ENCODE measurements at places on chromosomes 6 and 20.

DNA sequence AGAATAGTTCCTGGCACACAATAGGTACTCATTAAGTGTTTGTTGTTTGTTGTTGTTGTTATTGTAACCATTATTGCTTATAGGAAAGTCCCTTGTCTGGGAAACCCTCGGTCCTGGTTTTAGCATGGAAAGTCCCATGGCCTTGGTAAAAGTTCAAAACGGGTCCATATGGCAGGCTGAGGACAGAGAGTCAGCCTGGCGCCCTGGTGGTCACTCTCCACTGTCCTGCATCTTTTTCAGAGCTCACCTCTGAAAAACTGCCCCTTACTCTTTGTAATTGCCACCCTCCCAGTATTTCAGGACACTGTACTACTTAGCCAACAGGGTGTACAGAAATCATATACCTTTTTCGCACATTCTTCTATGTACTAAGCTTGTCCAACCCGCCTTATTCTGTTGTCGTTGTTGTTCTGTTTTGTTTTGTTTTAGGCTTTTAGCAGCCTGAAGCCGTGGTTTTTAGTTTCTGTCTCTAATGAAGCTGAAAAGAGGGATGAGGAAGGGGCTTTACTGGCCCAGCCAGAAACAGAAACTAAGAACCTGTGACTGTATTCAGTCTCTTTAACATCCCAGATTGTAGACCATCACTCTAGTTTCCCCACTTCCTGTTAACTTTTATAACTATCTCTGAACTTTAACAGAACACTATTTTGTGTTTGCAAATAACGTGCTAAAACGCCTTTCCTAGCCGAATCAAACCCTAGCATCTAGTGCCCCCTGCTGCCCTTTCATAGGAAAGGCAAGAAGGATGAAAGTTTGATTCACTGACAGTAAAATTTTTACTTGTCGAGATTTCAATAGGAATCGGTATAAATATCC is 7.6 kb upstream of the TMEM14A start:
- peak; percentile 71 for DNase-seq

DNA sequence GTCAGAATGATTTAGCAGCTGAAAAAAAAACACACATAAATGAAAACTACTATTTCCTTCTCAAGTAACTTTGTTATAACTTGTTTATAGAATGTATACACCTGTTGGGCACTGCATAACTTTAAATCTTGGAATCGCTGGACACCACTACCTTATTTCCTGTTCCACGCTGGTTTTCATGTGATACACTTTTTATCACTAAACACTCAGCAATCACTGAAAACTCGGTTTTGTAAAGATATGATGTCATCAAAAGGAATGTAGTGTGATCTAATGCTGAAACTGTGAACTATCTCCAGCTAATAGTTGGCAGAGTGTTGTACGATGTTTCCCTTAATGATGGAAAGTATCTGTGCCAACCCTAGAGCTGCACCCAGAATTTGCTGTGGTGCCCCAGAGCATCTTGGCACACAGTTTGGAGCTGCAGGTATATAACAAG is 127.9 kb downstream of the BACH2 start:
- DNase-seq: no peak

DNA sequence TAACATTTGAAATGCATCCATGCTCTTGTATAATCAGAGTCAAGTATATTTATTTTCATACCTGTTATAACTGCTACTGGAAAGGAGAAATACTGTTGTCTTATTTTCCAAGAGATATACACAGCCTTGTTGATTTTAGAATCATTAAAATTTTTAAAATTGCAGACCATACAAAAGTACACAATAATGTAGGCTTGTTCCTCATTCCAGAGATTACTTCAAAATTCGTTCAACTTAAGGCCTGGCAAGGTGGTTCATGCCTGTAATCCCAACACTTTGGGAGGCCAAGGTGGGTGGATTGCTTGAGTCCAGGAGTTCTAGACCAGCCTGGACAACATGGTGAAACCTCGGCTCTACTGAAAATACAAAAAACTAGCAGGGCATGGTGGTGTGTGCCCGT is 6.1 kb downstream of the RNF114 start:
- no peak for DNase-seq

GRCh38 chr6:43297644-43298564 is at the start of gene SLC22A7:
SLC22A7 (plus strand) TSS chr6:43298260; CDS start chr6:43298359, 99 bp downstream.
- no peak for DNase-seq

- DNase-seq: no peak
Observed at GRCh38 chr6:25942561-25943147, 12.2 kb upstream of the SLC17A2 start.

GRCh38 chr20:23526850-23527249 is 35.9 kb downstream of the CST8 start:
- DNase-seq: no peak

GRCh38 chr6:10237298-10238038 is 177.4 kb downstream of the TFAP2A start:
- no peak for DNase-seq

DNA sequence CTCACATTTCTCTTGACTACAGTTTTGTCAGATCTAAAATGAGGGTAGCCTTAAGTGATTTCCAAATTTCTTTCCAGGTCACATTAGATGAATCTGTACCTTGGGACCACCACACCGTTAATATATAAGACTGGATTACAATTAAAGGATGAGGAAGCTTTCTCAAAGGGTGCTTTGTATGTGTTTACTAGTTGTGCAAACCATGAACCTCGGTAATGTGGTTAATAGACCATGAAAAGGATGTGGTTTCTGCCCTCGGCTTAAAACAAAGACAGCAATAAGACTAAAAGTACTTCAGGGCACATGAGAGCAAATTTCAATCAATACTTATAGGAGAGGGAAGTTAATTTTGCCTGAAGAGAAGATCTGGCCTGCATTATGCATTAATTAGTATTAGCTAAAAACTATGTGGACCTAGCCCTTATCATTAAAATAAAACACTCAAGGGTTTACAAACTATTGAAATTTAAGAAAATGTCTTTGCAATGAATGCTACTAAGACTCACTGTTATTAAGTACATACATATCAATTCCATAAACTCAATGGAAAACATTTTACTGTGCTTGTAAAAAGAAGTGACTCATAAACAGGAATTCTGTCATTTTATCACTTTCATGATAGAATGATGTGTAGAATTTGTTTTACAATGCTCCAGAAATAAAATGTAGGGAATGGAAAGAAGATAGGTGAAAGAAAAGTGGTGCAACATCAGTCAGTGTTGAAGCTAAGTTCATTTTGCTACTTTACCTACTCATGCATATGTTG is 936 bp upstream of the TMX4 start:
- no peak for DNase-seq

GRCh38 chr20:49868964-49869363 is 46.4 kb downstream of the SPATA2 start:
- DNase-seq: no peak

- no peak for DNase-seq
Observed at GRCh38 chr6:115891750-115892149, 168.9 kb downstream of the FRK start.

DNA sequence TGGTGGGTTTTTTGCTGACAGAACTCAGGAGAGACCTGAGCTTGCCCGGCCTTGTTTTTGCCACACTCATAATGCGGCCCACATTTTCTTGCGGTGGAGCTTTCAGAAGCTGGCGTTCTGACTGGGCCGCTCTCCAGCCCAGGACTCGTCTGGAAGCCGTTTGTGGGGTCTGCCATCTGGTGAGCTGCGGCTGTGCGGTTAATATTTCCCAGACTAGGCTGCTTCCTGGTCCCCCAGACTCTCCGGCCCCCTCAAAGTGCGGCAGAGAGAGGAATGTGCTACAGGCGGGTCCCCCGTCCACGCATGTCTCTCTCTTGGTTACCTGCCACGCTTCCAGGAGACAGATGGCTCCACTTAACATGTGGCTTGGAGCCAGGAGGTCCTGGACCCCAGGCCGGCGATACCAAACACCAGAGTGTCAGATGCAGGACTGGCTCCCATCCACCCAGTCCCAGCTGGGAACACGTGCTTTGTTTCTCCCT is 128.9 kb upstream of the PMEPA1 start:
- no peak for DNase-seq

GRCh38 chr20:23508449-23509229 is 17.7 kb downstream of the CST8 start:
- no peak for DNase-seq

GRCh38 chr6:35492258-35492973 is 4.5 kb downstream of the TEAD3 start:
- no peak for DNase-seq

GRCh38 chr20:20872428-20872827 is 160.0 kb upstream of the RALGAPA2 start:
- DNase-seq: no peak

DNA sequence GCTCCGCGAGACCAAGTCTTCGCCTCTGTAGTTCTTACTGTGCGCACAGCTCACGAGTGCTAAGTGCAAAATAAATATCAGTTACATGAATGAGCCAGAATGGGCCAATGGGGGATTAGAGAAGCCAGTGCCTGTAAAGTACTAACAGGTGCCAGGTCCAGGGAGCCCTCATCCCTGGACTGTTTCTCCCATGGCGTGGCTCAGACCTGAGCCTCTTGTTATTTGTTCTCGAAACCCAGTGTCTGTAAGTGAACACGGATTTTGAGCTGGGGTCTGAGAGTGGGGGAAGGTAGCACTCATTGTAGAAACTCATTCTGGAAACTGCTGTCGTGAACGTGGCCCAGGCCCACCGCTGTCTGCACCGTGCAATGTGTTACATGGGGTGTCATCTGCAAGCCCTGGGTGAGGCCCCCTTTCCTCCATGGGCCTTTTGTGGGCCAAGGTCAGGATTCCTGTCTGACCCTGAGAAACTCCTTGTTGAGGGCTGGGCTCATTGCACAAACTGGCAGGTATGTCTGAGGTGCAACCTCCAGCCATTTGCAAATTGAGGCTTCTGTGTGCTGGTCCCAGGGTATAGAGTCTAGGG is 154.7 kb downstream of the SYCP2 start:
- no peak for DNase-seq

- no peak for DNase-seq
Observed at GRCh38 chr6:92496527-92496926, 922.8 kb downstream of the EPHA7 start.

DNA sequence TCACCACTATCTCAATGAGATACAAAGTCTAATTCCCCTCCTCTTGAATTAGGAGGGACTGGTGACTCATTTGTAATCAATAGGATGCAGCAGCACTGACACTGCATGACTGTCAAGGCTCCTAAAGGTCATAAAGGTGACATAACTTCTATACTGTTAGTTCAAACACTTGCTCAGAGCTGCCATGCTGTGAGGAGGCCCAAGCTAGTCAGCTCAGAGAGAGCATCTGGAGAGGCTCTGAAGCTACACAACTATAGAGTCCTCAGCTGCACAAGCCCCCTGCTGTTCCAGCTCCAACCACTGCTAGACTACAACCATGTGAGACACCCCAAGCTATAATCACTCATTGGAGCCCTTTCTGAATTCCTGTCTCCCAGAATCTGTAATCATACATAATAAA is 17.0 kb upstream of the HEY2 start:
- DNase-seq: no peak

DNA sequence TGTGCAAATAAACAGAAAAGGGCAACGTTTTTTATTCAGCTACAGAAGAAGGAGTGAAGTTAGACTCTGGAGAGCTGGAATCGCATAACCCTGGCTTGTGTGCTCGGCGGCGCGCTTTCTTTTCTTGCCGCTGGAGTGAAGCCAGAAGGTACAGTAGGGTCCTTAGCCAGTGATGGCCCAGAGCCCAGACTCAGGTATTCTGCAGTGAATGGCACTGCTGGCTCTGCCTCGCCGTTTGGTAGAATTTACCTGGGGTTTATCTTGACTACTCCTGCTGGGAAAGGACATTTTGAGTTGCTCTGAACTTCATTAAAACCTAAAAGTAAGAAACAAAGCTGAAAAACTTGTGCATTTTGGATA is 56.9 kb upstream of the TIAM2 start:
- DNase-seq: no peak

DNA sequence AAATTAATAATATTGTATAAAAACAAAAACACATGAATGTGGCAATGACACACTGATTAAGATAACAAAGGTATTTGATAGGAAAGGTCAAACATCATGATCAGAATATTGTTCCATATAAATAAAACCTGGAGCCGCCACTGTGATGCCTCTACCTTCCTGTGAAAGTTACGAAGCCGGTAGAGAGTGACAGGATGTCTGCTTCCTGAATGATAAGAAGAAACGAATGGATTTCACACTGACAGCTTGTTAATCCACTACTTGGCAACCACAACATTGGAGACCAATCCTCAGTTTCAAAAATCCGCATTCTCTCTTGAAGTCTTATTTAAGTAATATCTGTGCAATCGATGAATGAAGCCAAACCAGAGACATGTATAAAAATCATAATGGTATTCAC is 315.1 kb downstream of the HDGFL1 start:
- no peak for DNase-seq

DNA sequence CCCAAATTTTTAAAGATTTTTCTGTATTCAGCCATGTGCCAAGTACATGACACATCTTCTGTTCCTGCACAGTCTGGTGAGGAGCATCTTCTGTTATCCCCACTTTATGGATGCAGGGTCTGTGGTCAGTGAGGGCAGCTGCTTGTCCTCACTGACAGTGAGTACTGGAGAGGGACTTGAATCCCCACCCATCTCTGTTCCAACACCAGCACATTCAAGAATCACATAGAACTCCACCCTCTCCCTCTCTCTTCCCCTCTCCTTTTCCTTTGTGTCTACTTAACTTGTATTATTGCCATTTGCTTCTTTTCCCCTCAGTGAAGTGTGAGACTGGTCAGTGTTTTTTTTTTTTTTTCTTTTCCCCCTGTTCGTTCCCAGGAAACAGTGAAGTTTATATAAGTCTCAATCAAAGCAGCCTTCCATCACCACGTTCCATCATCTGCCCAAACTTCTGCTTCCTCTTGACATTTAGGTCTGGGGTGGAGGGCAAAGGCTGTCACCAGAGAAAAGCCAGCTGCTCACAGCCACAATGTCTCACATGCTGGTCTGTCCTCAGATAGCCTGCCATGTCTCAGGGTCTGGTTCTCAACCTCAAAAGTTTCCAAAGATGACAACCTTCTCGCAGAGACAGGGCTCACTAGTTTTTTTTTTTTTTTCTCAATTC is 110.0 kb upstream of the SSTR4 start:
- no peak for DNase-seq

GRCh38 chr6:136401749-136402148 is 112.1 kb upstream of the BCLAF1 start:
- no peak for DNase-seq

DNA sequence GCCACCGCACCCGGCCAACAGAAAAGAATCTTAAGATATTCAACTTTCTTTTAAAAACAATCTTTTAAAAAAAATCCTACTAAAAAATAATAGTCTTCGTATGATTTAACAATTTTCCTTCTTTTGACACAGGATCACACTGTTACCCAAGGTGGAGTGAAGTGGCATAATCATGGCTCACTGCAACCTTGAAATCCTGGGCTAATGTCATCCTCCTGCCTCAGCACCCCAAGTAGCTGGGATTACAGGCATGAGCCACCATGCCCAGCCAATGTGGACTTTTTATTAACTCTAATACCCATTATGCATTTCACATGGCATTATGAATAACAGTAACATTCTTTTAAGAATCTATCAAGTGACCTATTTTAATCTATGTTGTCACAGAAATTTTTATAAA is 20.8 kb downstream of the RBM39 start:
- DNase-seq: no peak

DNA sequence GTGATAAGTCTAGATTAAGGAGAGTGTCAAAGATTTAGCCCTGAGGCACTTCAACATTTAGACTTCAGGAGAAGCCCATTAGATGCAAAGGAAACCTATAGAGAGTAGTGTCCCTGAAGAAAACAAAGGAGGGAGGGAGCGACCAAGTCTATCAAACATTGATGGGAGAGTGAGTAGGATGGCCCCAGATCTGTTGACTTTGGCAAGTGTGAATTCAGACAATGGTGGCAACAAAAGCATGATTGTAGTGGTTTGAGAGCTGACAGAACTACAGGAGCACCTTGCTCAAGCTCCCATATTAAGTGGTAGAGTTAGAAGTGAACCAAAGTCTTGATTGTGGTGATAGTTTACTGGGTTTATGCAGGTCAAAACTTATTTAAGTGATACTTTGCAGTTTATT is 979 bp upstream of the ABCF1 start:
- no peak for DNase-seq
